MM.1S (cell line): ENCODE measurements at places on chromosomes 1 and 21.
A peak's percentile ranks its signal among the peaks of the same experiment; 100 is the strongest.

GRCh38 chr1:39892601-39893595 is 8.8 kb downstream of the MYCL start:
- DNase-seq, result no peak

DNA sequence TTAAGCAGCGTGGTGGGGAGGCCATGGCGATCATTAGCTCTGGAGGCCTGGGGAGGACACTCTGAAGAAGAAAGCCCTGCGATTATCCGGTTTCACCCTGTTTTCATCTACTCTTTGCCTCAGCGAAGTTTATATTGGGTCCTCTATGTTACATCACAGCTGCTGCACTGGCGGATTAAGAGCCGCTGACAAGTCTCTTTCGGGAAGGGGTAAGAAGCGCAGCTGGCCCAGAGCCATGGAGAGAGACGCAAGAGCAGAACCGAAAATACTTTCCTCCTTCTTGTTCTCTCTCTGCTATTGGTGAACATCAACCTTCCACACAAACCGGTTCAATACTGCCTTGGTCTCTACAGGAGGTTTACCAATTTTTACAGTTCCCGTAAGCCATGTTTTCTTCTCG is 291.5 kb downstream of the FAM72C start:
- DNase-seq, result peak; percentile 23

DNA sequence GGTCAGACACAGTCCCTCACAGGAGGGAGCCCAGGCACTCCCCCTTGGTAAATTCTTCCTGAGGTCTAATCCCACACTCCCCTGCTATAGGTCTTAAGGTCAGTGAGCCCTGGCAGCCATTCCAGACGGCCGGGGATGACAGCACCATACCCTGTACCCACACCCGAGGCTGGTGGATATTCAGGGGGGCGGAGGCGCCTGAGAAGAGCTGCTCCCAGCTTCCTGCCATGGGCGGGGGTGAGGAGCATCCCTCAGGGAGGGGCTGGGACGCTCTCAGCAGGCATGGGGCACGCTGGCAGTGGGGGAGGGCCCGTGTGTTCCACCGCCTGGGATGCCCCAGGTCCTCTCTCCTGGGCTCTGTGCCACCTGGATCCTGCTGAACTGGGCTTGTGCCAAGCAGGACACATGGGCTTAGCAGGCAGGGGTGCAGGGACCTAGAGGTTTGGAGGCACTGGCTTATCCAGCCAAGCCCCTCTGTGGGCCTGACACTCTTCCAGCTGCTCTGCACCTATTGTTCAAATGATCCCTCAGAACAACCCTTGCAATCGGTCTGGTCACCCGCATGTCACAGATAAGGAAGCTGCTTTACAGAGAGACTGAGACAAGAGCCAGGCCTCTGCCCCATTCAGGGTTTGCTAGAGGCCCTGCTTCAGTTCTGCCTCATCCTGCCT is 5.7 kb upstream of the ADGRB2 start:
- DNase-seq, result no peak

DNA sequence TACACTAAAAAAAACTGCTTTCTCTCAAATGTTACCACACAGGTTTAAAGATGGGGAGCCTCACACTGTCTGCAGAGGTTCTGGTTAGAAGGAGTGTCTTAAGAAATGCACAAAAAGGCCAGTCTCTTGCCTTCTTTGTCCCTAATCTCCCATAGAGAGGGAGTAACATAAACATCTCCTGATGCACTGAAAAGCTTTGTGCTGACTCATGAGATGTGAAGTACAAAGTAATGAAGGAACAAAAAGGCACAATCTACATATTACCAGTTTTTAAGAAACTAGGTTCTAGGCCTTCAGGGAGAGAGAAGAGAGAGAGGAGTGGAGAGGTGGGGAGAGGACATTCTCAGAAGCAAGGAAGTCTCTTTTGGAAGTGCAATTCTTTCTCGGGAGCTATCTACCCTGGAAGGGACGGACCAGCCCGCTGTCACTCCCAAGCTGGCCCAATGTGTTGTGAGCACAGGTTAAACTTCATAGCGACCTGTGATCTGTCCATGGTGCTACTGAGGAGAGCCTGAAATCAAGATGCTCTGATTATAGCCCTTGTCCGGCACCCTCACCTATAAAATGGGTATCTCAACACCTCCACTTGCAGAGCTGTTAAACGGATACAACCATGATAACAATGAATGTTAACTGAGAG is 458.1 kb downstream of the DISC1 start:
- peak; percentile 17 for DNase-seq

GRCh38 chr1:174352117-174352516 is 95.6 kb upstream of the GPR52 start:
- no peak for DNase-seq

GRCh38 chr1:15181564-15181963 is 28.0 kb downstream of the TMEM51 start:
- no peak for DNase-seq

- no peak for DNase-seq
Measured at GRCh38 chr1:64733581-64734286, 11.1 kb upstream of the RAVER2 start.

- DNase-seq, result no peak
Measured at GRCh38 chr1:913491-914130, 10.1 kb upstream of the SAMD11 start.

DNA sequence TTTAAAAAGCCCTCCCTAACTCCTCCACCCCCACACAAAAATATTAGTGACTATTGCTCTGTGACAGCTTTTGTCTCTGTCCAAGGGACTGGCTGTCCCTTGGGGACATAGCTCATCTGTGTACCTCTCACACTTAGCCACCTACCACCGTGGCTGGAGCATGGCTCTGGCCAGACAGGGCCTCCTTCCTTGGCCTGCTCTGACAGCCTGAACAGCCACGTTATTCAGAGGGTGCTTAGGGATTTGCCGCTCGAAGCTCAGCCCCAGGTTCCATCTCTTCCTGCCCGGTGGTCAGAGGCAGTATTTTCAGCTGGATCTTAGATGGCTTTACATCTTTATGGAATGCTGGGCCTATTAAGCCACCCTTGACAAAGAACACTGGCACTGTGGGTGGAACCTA is 6.1 kb upstream of the CELSR2 start:
- DNase-seq, result no peak

GRCh38 chr1:11559591-11559970 is 80.6 kb downstream of the DISP3 start:
- no peak for DNase-seq

DNA sequence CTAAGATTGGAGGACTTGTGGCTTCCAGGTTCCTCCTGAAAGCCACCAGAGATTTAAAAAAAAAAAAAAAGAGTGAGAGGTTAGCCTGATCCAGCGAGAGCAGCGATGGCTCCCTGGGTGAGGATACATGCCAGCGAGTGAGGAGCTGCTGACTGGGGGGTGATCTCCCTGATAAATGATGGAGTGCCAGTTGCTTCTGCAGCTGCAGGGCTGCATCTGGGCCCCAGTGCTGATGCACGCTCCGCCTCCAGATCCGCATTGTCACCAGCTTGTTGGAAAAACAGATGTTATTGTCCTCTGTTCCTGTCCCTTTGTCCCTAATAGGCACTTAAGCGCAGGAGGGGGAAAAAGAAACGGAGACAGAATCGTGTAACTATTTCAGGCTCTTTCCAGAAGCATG is 28.6 kb downstream of the UBIAD1 start:
- no peak for DNase-seq

- no peak for DNase-seq
Measured at GRCh38 chr1:55781944-55782482, 566.8 kb upstream of the USP24 start.

DNA sequence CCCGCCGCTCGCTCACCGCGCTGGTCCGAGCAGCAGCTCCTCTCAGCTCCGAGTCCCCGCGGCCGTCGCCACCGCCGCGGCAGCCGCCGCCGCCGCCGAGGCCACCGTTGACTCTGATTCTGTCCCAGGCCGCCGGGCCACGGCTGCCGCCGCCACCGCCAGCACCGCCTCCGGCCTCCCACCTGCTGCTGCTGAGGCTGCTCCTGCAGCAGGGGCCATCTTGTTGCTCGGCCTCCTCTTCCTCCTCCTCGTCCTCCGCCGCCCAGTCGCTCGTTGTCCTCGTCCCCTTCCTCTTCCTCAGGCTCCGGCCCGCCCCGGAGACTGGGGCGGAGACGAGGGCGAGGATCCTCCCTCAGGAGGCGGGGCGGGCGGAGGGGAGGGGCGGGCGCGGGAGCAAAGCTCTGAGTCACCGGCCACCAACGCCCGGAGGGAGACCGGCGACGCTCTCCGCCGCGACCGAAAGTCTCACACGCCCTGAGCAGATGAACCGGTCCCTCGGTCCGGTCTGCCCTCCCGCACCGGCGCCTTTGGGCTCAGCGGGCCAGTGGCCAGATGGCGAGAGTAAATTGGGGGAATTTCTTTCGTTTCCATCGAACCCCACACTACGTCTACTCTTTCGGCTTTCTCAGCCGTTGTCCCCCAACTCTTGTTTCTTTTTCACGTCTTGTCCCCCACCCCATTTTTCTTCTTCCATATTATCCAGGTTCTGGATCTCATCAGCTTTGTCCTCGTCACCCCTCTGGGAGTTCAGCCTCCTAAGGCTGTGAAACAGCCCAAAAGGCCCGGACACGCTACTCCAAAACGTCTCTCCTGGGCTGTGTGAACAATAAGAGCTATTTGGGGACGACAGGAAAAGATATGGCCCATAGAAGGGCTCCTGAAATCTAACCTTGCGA is at the start of gene RC3H1:
Gene RC3H1, minus strand, starts transcription at position 278 of the 896 bp plus-strand sequence. CDS start 29,372 bp downstream, outside the sequence.
- DNase-seq, result peak; percentile 94

GRCh38 chr1:158806916-158807536 is 24.1 kb upstream of the MNDA start:
- no peak for DNase-seq

DNA sequence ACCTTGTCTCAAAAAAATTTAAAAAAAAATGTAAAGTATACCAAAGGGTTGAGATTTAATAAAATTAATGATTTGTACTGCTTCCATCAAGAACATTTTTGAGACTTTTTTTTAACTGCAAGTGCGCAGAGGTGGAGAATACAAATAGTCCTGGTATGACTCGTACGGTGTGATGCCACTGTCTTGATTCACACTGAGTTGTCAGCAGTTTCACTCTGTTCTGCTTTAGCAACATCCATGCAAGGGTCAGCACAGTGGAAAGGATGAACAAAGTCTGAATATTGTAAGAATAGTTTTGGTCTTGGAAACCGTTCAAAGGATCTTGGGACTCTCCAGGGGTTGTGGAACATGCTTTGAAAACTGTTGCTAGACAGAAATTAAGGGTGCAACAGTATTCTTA is 40.2 kb downstream of the EXO1 start:
- no peak for DNase-seq

- DNase-seq, result peak; percentile 31
Measured at GRCh38 chr1:147598621-147599361, 57.5 kb downstream of the BCL9 start.

DNA sequence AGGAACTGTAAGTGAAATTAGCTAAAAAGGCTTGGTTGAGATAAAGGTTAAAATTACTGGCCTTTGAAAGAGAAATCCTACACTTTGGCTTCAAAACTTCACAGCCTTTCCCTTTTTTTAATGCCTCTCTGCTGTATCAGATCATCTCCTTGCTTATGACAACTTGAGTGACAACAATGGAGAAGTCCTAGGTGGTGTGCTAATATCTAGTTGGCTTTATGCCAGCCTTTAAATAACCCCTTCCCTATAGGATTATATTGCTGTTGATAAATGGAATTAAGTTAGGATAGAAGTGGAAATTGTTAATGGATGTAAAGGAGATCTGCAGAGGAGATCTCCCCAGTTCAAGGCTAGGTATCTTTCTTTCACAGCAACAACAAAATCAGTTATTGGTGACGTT is 130.2 kb upstream of the ATP1B1 start:
- no peak for DNase-seq

DNA sequence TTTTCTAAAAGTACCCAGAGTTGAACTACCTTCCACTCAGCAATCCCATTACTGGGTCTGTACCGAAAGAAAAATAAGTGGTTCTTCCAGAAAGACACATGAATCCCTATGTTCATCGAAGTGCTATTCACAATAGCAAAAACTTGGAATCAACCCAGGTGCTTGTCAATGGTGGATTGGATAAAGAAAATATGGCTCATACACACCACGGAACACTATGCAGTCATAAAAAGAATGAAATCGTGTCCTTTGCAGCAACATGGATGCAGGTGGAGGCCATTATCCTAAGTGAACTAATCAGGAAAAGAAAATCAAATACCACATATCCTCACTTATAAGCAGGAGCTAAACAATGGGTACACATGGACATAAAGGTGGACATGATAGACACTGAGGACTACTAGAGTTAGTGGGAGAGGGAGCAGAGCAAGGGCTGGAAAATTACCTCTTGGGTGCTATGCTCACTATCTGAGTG is 32.9 kb upstream of the JUN start:
- no peak for DNase-seq

GRCh38 chr1:36942148-36942547 is 92.2 kb downstream of the GRIK3 start:
- no peak for DNase-seq

GRCh38 chr1:216310776-216311175 is 112.5 kb downstream of the USH2A start:
- peak; percentile 39 for DNase-seq

- DNase-seq, result no peak
Measured at GRCh38 chr1:116130356-116130755, 19.2 kb downstream of the MAB21L3 start.

DNA sequence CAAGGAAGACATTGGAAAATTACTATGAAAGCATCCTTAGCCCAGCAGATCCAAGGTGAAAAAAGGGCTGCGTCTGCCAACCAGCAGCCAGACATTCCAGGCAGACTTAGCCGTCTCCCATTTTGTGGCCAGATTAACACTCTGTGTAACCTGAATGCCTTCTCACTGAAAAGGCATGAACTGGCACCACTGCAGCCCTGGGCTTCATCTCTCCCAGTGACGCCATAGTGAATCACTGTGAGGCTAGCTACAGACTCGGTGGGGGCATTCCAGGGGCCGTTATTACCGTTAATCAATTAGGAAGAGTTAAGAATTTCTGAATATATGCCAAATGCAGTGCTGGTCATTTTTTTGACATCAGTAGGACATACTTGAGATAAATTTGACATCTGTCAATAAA is 627.4 kb downstream of the LMO4 start:
- no peak for DNase-seq

DNA sequence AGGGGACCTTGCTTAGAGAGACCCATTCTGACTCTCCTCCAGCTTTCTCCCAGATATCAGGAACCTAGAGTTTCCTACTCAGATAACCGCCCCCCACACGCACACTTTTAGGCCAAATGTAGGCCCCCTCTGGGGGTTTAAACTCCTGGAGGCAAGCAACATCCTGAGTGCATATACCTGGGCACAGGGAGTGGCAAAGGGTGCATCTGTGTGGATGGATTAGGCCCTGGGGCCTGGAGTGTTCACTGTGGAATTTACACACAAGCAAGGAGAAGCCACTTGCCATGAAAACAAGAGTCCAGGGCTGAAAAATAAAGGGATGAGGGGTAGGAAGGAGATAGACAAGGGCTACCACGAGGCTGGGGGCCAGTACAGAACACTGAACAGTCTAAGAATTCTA is 343.1 kb downstream of the NTNG1 start:
- no peak for DNase-seq
